ENCODE measurements at places on chromosomes 4 and X.

- DNase-seq, result peak; percentile 59
These were observed 124.2 kb upstream of the EOLA2 start for GRCh38 chrX:150062292-150063137.

- DNase-seq, result peak; percentile 14
These were observed 1592.7 kb downstream of the TECRL start for GRCh38 chr4:62816566-62816965.

- DNase-seq, result no peak
These were observed 58.3 kb upstream of the PRKX start for GRCh38 chrX:3771766-3772165.

- DNase-seq, result no peak
These were observed 62.6 kb upstream of the CLNK start for GRCh38 chr4:10747186-10747585.

DNA sequence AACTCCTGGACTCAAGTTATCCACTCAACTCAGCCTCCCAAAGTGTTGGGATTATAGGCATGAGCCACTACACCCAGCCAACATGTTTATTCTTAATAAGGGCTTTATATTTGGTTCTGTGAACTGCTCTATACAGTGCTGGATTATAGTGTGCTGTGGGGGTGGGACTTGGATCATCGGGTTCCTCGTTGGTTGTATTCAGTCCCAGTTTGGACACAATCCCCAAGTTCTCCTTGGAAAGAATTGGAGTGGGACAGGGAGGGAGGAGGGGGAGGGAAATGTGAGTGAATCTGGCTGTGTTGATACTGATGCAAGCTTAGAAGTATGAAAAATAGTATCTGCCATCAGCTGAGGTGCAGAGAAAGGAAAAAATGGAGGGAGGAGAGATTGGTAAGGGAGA is 121.3 kb downstream of the KIT start:
- DNase-seq, result no peak

DNA sequence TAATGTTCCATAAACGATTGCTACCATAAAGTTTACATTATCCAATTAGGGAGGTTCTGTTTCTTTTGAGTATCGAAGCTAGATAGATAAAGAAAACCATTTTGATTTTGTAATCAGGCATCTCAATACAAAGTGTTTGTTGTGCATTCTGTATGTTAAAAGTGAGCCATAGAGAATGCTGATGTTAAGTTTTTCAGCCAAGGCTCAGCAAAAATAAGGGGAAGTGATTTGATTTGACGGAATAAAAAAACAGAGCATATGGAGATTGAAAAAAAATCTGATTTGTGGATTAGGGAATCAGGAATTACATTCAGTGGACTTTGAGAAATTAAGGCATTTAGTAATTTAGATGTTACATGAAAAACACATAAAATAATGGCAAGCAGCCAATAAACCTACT is 314.8 kb downstream of the PPP3CA start:
- no peak for DNase-seq

DNA sequence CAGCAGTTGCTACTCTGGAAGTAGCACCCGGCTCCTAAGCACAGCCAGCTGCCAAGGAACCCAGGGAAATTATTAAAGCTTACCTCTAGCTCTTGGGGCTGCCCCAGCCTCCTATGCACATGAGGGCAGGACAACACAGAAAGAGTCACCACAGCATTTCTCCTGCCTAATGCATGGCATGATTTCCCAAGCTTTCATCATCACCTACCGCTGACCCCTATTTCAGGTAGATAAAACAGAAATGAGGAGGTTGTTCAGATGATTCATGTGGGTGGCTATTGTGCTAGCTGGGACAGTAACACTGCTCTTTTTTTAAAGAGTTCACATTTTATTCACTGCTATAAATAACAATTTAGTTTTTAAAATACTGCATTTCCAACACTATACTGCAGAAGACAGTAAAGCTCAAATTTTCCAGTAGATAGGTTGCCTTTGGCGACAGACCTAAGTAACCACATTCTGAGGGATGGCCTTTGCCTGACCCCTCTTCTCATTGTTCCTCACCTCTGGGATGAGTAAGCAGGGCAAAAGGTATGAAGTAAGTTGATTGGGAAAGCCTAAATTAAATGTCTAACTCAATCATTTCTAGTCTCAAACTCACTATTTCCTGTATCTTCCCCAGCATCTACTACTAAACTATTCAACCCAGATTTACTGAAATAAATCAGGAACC is 16.7 kb downstream of the CASK start:
- DNase-seq, result no peak

DNA sequence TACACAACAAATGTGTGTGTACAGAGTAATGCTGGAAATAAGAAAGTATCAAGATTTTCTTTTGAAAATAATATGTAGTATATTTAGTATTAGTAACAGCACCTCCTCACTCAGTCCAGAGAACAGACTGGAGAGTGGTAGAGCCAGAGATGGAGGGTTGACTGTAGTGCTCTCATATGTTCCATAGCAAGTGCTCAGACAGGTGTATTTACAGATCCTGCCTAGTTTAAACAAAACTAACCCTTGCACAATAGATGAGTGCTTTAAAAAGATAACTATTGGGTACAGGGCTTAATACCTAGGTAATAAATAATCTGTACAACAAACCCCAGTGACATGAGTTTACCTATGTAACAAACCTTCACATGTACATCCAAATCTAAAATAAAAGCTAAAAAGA is 381.0 kb upstream of the EMCN start:
- DNase-seq, result no peak

DNA sequence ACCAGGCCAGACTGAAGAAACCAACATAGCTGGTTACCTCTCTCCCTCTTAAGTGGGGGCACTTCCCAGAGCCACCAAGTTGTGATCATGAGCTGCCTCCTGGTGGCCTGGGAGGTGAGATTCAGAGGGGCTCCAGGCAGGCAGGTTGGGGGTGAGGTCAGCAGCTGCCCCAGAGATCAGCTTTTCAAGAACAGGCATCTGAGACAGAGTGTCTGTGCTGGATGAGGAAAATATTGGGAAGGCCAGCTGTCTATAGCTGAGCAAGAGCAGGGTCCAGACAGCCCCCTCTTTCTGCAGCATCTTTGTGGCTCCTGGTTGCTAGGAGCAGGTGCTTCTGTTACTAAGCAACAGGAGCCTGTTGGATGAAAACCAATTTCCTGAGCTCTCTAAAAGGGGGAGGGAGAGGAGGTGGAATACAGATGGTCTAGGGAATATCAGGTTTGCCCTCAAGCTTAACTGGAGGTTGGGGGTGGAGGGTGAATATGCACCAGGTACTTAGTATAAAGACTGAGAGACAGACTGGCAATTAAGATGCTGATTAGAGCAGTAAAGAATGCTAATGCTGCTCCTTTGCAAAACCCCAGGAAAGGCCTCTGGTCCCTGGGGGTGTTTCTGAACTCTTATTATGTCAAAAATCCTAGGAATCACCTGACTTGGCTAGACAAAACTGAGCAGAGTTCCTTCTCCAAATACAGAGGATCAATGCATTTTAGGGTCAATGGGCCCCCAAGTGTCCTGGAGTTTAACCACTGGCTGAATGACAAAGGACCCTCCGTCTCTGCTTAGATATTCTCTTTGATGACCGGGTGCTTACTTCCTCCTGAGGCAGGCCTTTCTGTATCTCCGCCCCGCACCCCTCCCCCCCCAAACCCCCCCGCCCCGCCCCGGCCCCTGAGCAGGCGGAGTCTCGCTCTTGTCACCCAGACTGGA is 21.4 kb downstream of the ZCCHC13 start:
- no peak for DNase-seq

GRCh38 chrX:111322231-111322855 is 52.1 kb upstream of the CAPN6 start:
- DNase-seq, result no peak

DNA sequence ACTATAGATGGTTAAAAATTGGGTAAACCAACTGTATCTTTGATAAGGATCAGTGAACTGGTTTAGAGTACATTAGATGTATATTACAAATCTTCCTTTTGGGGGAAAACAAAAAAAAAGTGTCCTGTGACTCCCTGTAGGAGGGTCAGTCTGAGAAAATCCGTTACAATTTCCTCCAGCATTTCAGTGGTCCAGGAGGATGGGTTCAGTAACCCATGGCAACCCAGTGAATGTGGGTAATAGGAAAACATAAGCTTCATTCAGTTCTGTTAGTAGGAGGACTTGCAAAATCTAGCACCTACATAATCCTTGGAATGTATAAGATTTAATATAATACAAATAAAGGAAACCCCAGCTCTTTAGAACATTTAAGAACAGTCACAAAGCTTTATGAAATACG is 16.2 kb downstream of the STOX2 start:
- no peak for DNase-seq

- DNase-seq, result no peak
These were observed 45.3 kb downstream of the TBCK start for GRCh38 chr4:106270736-106271135.

DNA sequence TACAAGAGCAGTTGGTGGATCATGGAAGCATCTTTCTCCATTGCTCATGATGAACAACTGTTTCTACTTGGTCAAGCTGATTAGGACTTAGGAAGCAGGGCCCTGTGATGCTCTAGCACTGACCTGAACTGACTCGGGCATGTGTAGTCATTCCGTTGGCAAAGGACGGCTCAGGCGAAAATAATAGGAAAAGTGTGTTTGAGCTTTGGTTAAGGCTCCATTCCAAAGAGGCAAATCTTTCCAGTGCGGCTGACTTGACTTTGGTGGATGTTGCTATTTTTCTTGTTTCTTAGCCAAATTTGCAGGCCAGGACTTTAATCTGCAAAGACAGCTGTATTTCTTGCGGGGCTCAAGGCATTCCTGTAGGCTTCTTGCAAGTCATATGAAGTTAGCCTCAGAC is 39.5 kb downstream of the ZNF518B start:
- DNase-seq, result no peak

DNA sequence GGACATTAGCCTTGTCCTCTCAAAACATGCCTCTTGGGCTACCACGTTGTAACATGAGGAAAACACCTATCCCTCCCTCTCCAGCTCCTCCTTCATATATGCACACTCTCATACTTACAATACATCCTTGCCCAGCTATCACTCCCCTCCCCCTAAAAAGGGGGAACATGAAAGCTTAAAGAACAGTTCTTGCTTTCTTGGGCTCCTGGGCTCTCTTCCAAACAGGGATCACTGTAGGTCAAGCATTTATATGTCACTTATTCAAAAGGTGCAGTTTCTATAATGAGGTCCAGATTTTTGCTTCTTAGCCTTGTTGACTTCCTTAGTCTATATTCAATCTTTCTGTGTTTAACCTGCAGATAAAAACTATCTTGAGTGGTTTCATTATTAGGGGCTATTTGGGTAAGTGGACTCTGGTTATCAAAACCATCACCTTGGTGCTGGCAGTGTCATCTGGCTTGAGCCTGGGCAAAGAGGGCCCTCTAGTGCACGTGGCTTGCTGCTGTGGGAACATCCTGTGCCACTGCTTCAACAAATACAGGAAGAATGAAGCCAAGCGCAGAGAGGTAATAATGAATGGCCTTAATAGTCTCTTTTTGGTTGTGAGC is 119.4 kb downstream of the AKAP4 start:
- DNase-seq, result peak; percentile 58

DNA sequence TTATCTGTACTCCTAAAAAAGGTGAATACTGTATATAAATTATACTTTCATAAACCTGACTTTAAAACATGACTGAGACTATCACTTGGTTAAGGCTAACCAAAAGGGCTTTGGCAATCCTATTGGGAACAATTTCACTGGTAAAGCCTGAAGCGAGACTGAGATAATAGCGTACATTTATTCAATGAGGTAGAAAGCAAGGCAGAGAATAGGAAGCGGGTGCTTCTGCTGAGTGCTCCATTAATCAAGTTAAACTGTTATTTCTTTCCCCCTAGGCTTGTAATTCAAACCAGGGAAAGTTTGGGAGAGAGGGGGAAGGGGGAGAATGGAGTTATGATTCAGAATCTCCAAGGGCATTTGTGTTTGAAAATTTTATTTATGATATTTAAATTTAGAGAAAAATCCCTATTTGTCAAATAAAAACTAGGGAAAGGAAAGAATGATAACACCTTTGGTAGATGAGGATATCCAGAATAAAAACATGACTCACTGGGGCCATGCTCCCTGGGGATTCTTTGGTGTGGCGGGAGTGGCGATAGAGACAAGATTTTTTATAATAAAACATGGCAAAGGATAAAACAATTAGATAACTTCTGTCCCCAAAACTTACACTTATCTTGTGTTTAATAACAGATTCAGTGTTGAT is 34.6 kb upstream of the SORBS2 start:
- no peak for DNase-seq

DNA sequence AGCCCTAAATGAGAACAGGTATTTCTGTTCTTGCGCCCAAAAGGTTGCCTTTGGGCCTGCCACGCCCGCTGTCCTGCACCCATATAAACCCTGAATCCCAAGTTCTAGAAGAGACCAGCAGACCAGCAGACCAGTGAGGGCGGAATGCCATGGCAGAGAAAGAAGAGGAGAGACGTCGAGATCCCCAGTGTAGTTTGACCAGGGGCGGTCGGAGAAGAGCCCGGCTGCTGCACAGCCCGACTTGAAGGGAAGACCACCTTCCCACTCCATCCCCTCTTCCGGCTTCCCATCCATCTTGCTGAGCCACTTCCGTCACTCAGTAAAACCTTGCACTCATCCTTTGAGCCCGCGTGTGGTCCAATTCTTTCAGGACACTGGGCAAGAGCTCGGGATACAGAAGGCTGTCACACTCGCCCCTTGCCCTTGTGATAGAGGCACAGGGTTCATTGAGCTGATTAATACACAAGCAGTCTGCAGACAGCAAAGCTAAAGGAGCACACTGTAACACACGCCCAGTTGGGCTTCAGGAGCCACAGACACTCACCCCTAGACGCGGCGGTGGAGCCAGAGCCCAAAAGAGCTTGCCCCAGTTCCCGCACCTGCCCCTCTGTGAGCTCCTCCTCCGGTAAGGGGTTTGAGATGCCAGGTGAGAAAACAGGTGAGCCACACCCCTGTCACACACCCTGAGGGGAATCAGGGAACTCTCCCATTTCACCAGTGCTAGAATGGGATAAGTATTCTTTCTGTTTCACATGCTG is 230.8 kb downstream of the PCDH10 start:
- no peak for DNase-seq

GRCh38 chr4:3335982-3336381 is 43.2 kb downstream of the RGS12 start:
- DNase-seq, result no peak

DNA sequence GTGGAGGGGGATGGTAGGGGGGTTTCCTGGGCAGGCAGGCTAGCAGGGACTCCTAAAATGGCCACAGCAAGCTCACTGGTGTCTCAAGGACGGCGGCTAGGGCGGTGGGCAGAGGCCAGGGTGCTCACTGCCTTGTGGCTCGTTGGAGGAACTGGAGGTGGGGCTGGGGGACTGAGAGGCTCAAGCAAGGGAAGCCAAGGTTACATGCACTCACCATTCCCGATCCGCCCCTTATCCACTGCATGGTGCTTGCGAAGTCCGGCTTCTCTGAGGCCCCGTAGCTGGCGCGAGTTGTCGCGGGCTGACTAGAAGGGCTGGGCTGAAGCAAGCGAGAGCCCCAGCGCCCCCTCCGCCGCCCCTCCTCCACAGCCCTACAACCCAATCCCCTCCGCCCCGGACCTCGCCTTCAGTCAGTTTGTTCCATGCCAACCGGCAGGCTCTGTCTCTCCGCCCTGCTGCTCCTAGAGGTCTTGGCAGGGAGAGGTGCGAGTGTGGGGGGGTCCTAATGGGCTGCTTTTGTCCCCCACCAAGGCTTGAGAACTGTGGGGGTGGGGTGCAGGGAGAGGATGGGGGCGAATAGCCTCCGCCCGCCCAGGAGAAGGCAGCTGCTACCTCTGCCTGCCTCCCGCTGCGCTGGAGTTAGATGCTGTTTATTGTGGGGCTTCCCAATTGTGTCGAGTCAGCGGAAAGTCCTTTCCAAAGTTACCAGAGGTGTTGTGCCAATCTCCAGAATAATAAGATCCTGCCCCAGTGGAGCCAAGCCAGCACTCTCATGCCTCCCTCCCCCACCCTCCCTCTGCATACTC is at the start of gene ARHGEF9:
ARHGEF9 (minus strand) TSS at position 313 of the 806 bp plus-strand sequence; CDS start at position 244, 69 bp downstream.
- peak; percentile 55 for DNase-seq

Data from psoas muscle (tissue), 8 donors.